AG08396 (cell line): ENCODE measurements at places on chromosomes 2 and 18.
A peak's percentile ranks its signal among the peaks of the same experiment; 100 is the strongest.

GRCh38 chr2:228374741-228375140, 193.3 kb upstream of the SPHKAP start:
- DNase-seq: no peak

DNA sequence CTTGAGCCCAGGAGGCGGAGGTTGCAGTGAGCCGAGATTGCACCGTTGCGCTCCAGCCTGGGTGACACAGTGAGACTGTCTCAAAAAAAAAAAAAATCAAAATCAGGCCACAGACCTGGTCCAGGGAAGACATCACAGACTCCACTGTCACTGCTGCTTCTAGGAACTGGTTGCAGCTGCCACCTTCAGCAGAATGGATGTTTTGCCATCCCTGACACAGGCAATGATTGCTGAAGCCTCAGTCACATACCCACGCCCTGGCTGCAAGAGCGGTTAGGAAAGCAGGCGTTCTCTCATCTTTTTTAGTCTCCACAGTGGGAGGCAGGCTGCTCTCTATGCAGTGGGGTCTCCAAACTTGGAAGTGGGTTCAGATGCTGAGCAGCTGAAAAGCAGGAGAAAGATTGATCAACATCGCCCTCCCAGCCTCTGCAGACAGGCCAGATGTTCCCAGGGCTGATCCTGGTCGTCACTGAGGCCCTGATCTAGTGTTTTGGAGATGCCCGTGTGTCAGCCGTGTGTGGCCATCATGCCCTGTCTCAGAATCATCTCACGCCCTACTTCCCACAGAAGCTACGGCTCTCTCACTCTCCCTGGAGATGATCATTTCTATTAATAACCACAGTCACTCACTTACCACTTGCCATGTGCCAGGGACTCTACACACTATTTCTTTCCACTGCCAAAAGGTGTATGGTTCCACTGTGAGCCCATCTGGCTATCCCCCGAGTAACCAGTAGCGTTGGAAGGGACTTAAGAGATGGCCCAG, 91.8 kb downstream of the PLB1 start:
- DNase-seq: no peak

GRCh38 chr18:70981400-70982140, 692.7 kb downstream of the SOCS6 start:
- DNase-seq: no peak

DNA sequence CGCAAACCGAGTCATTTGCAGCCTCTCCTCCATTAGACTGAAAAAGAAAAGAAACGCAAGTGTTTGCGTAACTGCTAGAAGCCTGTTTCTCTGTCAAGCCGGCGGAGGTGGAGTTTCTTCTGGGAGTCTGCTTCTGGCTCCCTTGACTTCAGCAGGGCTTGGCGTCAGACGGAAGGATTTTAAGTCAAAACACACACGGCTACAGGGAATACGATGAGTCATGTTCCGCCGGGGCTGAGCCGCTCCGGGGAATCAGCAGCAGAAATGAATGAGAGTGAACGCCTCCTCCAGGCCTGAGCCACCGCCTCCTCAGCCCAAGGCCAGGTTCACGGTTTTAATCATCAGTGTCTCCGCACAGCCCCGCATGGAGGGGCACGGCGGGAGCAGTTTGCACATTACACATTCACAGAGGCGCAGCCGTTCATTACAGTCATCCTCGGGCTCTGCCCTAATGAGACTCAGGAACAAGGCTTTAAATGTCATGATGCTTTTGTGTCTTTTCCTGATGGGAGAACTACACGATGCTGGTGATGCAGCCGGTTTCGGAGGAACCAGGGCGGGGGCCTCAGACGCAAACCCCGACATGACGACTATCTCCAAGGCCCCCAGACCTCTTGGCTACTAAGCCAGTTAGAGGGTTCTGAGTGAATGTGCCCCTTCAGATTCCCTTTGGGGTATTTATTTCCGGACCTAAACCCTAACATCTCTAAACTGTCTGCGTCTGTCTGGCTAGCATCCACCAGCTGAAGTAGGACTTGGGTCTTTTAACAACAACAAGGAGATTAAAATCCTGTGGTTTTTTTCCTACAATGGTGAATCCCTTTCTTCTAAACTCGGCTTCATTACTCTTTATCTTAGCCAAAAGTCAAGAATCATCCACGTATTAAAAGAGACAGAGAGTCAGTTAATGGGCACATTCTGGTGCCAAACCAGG, 11.1 kb upstream of the SCG2 start:
- peak; percentile 93 for DNase-seq

DNA sequence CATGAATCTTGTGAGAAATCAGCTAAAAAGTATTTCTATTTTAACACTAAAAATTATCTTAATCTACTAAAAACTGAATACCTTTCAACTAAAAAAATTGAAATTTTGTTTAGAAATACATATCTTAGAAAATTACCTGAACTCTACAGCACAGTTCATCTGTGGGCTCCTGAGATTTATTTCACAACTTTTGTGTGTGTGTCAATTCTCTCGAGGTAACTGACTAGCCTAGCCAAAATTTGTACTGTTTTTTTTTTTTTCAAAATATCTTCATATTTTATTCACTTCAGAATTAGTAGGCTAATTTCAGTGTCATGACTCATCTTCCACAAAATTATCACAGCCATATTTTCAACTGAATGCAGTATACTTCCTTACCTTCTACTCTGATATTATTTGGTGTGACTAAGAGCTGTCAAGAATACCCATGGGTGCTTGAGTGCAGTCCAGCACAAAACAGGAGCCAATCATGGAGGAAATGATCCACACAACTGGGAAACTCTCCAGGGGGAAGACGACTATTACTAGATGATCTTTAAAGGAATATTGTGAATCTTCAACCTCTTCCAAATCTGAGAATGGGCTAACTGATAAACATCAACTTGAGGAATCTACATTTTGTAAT, 174.6 kb downstream of the ZNF385B start:
- no peak for DNase-seq

DNA sequence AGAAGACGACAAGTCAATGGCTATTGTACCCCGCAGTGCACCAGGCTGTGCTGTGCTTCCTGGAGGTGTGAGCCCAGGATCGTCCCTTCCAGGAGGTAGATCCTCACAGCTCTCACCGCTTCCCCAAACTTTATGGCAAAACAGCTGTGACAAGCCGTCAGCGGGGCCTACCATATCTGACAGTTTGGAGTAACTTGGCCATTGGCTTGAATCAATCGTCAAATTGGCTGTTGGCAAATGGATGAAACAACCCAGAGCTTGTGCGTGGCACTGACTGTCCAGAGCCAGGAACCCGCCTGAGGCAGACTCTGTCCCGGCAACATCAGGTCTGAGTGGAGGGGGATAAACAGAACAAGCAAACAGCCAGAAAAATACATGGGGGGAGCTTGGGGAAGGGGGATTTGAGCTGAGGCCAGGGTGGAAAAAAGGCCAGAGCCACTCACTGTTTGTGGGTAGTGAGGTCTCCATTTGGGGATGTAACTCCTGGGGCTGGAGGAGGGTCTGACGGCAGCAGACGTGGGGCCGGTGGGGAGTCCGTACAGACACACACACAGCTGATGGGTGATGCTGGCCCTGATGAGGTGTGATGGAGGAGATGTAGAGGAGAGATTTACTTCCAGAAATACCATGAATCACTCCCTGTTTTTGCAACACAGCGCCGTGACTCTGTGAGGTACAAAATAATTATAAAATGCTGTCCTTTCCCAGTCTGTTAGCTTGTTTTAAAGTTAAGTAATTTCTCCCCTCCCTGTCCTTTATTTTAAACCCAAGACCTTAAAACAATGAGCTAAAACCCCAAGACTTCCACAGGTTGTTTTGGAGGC, 174.8 kb downstream of the TWIST2 start:
- no peak for DNase-seq

DNA sequence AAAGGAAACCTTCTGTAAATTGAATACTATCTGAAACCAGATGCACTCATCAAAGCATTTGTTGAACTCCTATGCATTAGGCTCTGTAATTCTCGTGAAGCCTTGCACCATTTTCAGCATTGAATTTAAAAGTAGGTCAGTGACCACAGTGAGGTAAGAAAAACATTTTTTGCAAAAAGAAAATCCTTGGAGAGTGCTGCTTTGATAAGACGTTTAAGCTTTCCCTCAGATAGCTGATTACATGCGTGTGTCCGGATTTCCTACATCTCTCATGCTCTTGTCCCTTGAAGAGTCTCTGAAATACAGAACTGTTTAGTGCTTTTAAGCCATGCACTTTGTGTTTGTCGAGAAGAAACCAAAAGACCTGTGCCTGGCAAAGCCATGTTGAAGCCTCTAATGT, 113.6 kb downstream of the FMNL2 start:
- no peak for DNase-seq

DNA sequence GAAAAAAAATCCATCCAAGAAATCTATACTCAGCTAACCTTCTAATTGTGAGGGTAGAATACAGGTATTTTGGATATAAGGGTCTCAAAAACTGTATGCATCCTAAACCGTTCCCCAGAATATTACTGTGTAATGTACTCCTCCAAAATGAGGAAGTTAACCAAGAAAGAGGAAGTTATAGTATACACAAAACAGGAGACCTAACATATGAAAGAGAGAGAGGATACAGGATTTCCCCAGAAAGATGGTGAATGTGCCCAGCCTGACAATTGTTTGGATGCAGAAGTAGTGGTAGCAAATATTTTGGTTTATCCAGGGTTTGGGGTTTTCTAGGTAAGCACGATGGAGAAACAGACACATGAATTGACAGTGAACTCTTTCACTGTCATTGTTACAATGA, 50.6 kb downstream of the GALNT3 start:
- DNase-seq: no peak

DNA sequence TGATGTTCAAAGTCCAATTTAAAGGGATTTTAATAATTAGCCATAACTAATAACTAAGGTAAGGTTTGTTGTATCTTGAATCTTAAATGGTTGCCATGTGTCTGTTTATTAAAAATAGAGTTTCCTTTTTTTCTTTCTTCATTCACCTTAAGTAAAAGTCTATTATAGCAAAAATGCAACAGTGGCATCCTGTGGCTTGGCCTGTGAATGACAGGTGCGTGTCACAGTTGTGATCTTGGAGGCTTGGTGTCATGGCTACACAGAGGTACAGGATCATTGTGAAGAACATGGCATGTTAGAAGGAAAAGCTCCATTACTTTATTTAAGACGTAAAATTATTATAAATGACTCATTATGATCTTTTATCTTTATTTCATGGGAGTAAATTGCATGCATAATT, 246.1 kb downstream of the BCL2 start:
- DNase-seq: no peak

DNA sequence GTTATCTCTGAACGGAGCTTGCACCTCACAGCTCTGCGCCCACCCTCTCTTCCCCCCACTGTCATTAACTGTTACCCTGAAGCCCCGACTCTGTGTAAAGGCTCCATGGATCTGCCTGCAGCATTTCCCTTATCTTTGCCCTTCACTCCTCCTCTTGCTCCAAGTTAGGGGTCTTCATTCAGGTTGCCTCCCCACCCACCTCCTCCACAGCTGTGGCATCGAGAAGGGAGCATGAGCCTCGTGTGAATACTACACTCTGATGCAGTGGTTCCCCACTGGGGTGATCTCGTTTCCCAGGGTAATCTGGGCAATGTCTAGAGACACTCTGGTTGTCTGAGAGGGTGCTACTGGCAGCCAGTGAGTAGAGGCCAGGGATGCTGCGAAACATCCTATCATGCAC, 51.4 kb downstream of the REEP1 start:
- no peak for DNase-seq

DNA sequence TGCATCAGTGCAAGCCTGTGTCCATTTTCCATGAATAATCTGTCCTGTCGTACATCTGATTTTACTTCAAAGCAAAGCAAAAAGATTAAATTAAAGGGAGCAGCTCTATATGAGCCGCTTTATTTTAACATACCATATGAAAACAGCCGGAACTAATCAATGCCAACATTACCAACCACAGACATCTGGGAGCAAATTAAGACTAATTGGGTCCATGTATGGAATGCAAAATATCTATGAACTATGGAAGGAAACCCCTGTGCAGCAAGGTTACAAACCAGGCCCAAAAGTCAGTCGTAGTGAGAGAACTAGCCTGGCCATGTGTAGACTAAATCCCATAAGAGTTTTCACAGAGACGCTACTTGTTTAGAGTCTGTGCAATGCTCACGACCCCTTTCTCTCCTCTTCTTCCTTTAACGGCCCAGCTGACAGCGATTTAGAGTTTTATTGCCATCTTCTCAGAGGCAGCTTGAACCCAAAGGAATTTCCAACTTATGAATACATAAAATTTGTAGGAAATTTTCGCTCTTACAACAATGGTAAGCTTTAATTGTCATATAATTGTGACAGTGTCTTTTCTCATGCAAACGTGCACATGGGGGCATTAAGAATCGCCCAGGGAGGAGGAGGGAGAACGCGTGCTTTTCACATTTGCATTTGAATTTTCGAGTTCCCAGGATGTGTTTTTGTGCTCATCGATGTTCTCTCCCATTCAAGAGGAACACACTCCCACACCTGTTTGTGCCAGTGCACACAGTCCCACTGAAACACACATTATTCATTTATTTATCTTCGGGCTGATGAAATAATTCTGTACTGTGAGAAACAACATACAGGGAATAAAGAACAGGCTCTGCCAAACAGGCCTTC, 52.9 kb upstream of the RPL31 start:
- DNase-seq: no peak

DNA sequence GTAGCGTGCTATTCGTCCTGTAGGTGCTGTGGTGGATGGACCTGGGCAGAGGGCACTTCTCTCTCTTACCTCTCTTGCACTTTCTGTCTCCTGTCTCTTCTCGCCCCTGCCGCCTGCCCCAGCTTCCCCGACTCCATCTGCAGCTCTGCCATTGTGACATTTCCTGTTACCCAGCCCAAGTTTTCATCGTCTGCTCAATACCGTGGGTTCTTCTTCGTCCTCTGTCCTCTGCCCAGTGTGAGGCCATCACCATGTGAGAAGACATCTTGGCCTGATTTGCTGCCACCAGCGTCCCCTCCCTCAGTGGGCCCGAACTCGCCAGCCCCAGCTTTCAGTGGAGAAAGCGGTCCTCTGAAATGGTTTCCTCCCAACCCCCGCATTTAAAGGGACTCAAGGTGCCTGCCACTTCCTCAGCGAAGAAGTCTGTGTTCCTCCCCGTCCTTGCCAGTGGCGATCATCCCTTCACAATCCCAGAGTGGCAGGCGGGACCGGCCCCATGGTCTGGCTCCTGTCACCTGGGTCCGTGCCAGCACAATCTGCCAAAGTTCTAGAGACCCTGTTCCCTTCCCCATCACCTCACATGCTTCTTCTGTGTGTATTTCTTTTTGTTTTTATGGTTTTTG, 18.0 kb downstream of the TGOLN2 start:
- DNase-seq: no peak

GRCh38 chr18:80188643-80189530, 58.4 kb downstream of the PARD6G start:
- DNase-seq: no peak

DNA sequence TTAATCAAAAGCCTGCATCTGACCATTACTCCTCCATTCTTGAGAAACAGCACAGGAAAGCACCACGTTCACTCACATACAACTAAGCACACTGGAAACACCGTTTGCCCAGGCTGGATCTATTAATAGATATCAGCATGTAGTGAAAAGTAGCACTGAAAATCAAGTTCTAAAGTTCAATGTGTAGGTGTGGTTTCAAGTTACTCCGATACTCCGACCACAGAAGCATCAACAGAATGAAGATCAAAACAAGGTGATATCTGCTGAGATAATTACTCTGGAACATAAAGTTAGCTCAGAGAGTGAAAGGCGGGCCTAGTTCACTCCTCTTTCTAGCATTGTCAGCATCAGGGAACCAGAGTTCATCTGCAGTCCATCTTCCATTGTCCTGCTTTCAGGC, 1367.4 kb upstream of the ACVR2A start:
- DNase-seq: no peak
